Articular chondrocyte of knee joint (primary cell): ENCODE measurements at places on chromosomes 3 and 15. TPM values are rescaled to one million over a fixed set of nuclear protein-coding genes. Genes with fewer than 3 reads are reported as not detected.

The PPP2R3A gene
- total RNA-seq = 32.2 and 33.5 TPM in 2 replicates

The ALG1L2 gene
- 0.91 TPM in 1 of 2 replicates, not detected in the other for total RNA-seq

The GADL1 gene
- total RNA-seq = under 0.01 TPM in 1 of 2 replicates, not detected in the other

The CFAP91 gene
- 1.3 and 1.4 TPM in 2 replicates for total RNA-seq

The LRRIQ4 gene
- under 0.01 TPM in 1 of 2 replicates, not detected in the other for total RNA-seq

The DPPA2 gene
- total RNA-seq = not detected in 2 replicates

The ZBBX gene
- 0.11 TPM in 1 of 2 replicates, not detected in the other for total RNA-seq
